ENCODE measurements at places on chromosomes 2 and 18.
A peak's percentile ranks its signal among the peaks of the same experiment; 100 is the strongest.

GRCh38 chr2:229780856-229781773, 66.8 kb upstream of the DNER start:
- peak; percentile 64 for DNase-seq

DNA sequence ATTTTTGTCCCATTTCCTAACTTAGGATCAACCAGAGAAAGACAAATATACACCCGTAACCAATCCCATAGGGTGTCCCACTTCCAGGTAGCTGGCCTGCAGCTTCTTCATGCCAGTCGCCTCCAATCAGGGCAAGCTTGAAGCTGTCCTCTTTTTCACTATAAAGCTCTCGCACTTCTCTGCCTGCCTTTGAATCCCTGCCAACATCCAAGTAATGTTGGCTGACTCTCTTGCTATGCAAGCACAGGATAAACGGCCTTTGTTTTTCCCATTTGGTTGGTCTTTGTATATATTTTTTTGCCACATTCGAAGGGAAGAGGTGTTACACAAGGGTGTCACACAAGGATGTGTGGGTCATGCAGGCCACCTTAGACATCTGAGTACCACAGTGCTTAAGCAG, 388.8 kb downstream of the CBLN2 start:
- DNase-seq, result no peak

DNA sequence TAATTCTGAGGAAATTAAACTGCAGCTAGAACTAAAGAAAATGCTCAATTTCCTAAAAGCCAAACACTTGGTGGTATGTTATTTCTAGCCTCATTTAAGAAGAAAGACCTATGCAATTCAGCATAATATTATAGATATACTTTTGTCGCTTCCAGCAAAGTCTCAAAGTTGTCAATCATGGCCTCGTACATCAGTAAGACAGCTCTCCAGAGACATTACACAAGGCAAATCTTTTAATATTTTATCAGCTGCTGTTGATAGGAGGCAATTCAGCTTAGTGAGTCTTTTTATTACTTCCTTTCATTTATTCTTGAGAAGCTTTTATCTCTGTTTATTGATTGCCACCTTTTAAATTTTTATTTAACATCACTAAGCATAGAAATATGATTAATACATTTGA, 294.3 kb downstream of the FSIP2 start:
- DNase-seq, result no peak

DNA sequence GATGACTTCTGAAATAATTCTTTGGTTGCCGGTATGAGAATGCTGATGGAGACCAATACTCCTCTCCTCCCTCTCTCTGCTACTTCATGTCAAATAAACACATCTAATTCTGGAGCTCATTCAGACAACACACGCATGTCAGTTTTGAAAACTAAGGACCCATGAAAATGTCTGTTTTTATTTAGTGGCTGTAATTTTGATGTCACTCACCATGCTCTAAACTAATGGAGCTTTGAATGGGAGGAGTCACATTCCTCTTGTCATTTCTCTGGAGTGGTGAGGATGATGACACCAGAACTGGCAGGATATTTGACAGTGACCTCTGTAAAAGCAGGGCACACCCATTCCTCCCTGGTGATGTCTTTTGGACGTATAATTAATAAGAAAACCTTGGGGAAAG, 163.0 kb downstream of the PHLPP1 start:
- no peak for DNase-seq

DNA sequence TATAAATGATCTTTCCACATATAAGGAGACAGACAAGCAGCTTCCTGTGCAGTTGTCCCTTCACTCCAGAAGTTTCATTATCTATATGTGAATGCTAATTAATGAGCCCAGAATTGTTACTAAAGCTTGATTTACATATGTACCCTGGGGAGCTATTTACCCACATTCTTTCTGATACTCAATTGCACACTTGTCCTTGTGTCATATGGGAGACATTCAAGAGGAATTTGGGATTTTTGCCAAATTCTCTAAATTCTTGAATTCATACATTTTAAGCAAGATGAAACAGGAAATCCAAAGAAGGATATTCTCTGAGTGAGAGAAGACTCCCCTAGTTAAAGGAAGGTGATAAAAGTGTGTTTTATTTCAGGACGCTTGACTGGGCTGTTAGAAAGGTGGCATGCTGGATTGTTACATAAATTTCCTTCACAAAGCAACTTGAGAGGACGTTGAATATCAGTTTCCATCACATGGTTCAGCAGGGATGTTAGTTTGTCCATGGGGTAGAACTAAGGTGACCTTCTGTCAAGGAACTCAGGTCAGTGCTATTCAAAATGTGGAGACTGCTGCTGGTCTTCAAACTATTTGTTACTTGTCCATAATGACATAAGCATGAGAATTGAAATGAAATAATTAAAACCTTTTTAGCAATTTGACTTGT, 368.2 kb downstream of the IRS1 start:
- no peak for DNase-seq

- peak; percentile 17 for DNase-seq
Measured at GRCh38 chr2:138502255-138503086, 901 bp downstream of the SPOPL start.

- DNase-seq, result no peak
Measured at GRCh38 chr2:213149294-213149875, 2.0 kb downstream of the IKZF2 start.

DNA sequence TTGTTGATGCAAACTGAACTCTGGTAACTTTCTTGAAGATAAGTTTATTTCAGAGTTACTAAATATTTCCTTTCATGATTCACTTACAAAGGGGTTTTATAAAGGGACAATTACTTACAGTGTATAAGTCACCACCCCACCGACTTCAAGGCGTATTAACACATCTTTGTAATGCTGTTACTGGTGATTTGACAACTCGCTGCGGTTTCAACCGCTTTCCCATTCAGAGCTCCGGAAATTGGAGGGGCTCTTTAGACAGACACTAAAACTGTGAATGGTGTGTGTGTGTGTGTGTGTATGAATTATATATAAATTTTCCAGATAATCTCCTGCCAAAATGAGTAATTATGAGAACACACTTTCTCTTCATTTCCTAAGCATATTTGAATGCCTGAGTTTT, 4.9 kb downstream of the TM4SF20 start:
- no peak for DNase-seq

GRCh38 chr2:132416723-132417395, at the start of gene GPR39:
GPR39 (plus strand) TSS chr2:132416805.
- DNase-seq, result no peak

DNA sequence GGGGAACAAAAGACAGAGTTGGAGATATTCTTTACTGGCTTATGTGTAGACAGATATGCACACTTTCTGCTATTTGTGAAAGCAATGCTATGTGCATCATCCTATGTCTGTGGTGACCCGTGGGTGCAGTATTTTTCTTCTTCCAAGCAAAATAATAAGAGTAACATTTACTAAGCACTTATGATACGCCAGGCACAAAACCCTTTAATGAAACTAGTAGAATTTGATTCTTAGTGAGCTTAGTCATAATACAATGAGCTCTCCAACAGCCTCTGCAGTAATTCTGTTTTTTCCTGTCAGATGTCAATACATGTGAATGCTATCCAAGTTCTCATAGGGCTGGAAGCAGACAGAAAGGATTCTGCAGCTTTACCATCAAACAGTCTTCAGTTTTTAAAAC, 130.6 kb downstream of the RAD51AP2 start:
- DNase-seq, result no peak

DNA sequence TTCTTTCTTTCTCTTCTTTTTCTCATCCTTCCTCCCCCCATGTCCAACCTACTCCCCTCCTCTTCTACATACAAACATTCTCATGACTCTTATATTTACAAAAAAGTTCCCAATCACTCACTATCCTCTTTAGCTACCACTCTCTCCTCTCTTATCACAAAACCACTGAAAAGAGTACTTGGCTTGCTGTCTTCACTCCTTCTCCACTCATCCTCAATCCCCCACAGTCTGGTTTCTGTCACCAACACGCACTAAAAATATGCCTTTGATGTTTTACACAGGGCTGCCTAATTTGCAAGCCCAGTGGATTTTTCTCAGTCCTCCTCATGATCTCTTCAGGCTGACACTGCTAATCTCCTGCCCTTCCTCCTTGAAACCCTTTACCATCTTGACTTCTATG, 159.5 kb downstream of the TNS1 start:
- DNase-seq, result no peak

DNA sequence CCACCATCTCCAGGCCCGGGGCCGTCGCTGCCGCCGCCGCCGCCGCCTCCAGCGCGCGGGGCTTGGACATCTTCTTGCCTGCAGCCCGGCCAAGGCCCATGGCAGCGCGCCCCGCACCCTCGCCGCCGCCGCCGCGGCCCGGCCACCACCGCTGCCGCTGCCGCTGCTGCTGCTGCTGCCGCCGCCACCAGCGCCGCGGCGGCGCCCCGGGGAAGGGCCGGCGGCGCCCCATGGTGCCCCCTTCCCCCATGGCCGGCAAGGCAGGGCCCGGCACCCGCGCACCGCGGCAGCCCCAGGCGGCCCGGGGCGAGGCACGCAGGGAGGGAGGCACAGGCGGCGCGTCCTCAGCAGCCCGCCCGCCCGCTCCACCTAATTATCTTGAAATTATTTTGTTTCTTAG, 3057.4 kb downstream of the RPIA start:
- DNase-seq, result no peak

GRCh38 chr18:26487437-26487836, 60.9 kb downstream of the KCTD1 start:
- peak; percentile 11 for DNase-seq

DNA sequence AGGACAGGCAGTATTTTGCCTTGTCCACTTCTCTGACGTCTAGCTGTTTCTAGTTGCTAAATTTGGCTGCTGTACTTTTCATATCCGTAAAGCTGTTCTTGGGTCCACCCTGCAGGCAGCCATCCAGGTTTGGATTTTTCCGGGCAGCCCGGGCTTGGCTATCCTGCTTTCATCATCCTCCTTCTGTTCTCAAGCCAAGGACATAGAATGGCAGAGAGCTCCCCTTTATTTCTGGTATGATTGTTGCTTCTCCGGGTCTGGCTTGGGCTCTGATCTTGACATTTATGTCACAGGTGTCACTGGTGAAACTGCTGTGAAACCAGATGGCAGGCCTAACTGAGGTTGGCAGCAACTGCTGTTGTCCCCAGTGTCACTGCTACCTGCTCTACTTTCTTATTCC, 35.5 kb downstream of the SCN2A start:
- no peak for DNase-seq

Data from common myeloid progenitor, CD34-positive (primary cell).